BJ (cell line): ENCODE measurements at places on chromosomes 6 and 20.
A peak's percentile ranks its signal among the peaks of the same experiment; 100 is the strongest.

- DNase-seq: no peak
Measured at GRCh38 chr20:59837623-59838394, 95.6 kb downstream of the SYCP2 start.

- DNase-seq: no peak
Measured at GRCh38 chr6:8234321-8234720, 132.0 kb upstream of the EEF1E1 start.

GRCh38 chr20:4666001-4666479 is 55.7 kb upstream of the PRND start:
- DNase-seq: peak; percentile 40

DNA sequence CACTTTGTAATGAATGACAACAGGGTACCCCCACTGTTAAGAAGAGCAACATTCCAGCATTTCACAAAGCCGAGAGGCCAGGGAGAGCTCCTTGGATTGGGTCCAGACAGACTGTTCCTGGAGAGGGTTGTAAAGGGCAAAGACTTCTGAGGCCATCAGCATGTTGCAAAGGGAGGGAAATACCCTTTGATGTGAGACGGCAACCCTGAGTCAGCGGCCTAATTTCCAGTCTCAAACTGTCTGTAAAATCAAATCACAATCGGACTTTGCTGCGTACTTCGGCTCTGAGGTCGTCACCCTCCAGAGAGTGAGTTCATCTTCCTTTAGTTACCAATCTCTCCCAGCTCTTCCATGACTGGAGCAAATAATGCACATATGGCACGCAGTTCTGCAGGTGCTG is 101.0 kb upstream of the DTNBP1 start:
- no peak for DNase-seq

GRCh38 chr6:60671369-60671768 is 1614.7 kb downstream of the KHDRBS2 start:
- DNase-seq: no peak

GRCh38 chr20:46670228-46670584 is 18.9 kb upstream of the SLC13A3 start:
- DNase-seq: no peak

GRCh38 chr6:97026298-97026697 is 101.8 kb downstream of the KLHL32 start:
- DNase-seq: no peak

DNA sequence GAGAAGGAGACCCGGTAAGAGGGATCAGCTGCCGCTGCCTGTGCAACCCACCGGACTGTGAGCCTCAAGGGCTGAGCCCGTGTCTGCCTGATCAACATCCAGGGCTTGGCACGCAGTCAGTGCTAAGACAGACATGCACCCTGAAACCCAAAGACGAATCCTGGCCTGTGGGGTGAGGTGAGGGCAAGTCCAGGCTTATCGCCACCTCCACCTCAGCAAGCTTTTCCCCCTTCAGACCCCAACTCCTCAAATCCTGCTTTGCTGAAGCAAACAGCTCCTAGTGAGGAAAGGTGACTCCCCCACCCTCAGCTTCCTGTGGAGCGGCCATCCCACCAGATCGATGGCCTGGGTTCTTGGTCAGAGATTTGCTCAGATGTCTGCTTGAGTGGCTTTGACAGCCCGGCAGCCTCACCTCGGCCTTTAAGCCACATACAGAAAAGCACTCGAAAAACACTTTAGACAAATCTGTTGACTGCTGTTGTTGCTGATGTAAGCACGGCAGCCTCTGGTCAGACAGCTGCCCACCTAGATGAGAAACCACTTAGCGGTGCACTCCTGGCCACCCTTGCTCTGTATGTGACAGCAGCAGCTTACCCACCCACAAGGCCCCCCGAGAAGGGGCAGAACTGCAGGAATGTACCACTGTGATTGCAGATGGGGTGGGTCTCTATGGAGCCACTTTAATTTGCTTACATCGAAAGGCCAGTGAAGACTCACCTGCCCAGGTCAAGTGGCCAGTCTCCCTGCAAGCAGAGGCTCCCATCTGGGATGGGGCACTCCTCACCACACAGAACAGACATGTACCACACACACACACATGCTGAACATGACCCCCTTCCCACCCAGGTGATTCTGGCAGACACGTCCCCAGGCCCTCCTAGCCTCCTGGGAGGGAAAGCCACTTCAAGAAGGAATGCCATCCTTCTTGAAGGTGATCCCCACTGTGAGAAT is 14.8 kb downstream of the MTCH1 start:
- no peak for DNase-seq

GRCh38 chr20:5096463-5096862 is 23.3 kb downstream of the PCNA start:
- DNase-seq: no peak

DNA sequence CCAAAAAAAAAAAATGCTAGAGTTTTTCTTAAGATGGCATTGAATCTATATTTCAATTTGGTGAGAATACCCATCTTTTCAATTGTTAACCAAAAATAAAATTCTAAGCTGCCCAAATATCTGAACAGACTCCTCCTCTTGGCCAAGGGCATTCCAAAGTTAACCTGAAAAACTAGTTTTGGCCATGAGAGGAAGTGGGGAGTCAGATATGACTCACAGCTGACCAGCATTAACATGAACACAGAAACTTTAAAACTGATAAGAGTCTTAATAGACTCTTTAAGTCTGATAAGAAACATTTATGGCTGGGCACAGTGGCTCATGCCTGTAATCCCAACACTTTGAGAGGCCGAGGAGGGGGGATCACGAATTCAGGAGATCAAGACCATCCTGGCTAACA is 171.3 kb downstream of the FAXC start:
- no peak for DNase-seq

DNA sequence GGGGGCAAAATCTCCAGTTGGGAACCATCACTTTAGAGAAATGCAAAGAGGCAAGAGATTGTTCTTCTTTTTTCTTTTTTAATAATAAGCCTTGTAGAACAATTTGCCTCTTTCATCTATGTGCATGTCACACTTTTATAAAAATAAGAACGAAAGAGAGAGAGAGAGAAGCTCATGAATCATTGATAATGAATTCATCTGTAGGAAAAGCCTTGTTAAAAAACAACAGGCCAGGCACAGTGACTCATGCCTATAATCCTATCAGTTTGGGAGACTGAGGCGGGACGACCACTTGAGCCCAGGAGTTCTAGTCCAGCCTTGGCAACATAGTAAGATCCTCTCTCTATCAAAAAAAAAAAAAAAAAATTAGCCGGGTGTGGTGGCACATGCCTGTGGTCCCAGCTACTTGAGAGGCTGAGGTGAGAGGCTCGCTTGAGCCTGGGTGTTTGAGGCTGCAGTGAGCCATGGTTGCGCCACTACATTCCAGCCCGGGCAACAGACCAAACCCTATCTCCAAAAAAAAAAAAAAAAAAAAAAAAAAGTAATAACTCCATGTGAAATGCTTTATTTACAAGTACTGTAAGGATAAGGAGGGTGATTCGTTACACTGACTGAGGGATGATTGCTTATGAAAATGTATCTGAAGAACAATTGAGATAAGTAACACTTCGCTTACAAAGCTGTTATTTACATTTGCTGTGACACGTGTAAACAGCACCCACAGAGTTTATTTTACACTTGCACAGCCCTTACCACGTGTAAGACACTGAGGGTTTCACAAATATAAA is 6.0 kb downstream of the CCN5 start:
- DNase-seq: peak; percentile 79

DNA sequence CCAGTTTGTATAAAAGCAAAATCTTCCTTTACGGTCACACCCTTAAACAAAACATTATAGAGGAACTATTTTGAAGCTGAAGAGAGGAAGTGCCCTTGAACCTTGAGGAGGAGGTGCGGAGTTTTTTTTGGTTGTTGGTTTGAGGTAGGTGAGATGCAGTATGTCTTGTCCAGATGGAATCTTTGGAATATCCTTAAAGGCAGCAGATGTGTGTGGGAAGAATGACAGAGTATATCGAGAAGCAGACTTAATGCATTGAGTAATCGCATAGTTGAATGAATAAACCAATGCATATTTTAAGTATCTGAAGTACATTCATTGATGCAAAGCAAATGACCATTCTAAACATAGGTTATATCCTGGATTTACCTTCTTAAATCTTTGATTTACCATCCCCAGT is 49.9 kb downstream of the AIG1 start:
- DNase-seq: no peak

DNA sequence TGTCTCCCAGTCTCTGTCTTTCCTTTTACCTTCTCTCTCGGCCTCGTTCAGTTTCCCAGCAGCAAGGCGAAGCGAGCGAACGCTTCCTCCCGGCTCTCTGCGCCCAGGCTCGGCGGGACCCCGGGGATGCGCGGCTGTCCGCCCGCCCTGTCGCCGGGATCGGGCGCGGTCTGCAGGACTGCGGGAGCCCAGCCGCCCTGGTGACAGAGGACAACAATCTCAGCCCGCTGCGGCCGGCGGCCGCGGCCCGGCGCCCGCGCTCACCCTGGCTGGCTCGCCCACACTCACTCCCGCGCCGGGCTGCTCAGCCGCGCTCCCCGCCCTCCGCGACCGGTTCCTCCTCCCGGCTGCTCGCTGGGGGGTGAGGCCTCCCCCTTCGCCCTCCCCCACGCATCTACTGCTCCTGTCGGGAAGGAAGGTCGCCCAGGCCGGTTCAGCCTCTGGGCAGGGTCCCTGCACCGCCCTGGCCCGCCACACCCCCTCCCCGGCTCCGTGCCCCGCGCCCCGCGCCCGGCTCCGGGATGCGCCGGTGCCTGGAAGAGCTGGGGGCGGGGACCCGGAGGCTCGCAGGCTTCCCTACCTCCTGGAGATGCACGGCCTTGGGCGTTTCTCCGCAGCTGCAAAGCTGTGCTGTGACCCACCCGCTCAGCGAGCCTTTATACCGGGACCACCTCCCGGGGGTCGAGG is 410 bp downstream of the SYNE1 start:
- no peak for DNase-seq
